ENCODE measurements at places on chromosomes 7 and 10.
A peak's percentile ranks its signal among the peaks of the same experiment; 100 is the strongest.

DNA sequence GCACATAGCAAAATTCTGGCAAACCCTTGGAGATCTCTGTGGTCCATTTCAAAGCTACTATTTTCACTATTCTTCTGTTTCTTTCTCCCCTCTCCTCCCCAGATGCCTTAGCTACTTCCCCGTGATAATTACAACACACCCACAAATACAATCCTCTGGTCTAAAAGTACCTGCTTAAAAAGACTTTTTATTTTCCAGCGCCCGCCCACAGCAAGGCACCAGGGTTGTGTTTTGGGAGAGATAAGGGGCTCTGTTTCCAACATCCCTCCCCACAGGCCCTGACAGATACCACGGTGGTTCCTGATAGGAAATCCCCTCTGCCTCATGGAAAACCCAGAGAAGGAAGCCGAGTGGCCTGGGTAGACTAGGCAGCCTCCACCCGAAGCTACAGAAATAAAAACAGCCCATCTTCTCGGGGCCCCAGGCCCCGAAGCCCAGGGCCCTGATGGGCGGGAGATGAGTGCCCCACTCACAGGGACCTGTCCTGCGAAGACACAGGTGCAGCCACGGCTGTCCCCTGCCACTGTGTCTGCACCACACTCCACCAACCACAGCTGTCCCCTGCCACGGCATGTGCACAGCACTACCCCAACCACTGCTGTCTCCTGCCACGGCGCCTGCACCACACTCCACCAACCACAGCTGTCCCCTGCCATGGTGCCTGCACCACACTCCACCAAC lies 19.7 kb downstream of the CALML5 start:
- DNase-seq = no peak

DNA sequence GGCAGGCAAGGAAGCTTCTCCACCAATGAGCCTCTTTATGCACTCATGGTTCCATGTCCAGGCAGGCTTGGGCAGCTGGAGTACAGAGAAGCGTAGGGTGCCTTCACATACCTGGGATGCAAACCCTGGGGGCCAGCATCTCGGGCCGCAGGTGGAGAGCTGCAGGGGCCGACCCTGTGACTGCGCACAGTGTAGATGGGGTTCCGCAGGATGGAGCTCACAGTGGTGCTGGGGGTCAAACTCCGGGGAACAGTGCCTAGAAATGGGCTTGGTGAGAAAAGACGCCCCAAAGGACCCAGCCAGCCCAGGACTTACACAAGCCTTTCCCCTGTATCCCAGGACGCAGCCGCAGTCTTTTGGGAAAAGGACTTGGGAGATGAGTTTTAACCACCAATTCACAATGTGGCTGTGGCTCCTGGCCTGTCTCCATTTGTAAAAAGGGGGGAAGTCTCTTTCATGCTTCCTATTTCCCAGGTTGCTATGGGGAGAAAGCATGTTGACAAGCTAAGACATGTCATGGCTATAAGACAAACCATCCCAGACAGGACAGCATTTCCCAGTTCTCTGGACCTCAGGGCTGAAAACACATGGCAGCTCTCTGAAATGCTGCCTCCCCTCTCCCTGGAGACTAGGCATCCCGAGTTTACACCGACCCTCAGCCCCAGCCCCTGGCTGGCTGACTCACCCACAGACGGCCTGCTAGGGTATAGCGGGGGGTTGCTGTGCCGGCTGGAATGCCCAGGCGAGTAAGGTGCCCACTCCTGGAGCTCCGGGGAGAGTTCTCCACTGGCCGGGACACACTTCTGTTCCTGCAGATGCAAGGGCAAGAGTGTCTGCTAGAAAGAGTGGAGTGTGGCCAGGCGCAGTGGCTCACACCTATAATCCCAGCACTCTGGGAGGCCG lies 107.1 kb downstream of the DLG5 start:
- no peak for DNase-seq

GRCh38 chr7:149720372-149721083 lies 52.9 kb downstream of the ZNF467 start:
- DNase-seq = no peak

- DNase-seq = peak; percentile 97
Measured at GRCh38 chr10:68988530-68989316, at the start of gene KIFBP. Gene KIFBP, plus strand, starts transcription at chr10:68988803. Its CDS starts 30 bp downstream, at chr10:68988833.

- DNase-seq = peak; percentile 51
Measured at GRCh38 chr7:99120501-99120900, 23.4 kb downstream of the SMURF1 start.

- DNase-seq = no peak
Measured at GRCh38 chr10:2351566-2351965, 614.2 kb upstream of the ADARB2 start.

DNA sequence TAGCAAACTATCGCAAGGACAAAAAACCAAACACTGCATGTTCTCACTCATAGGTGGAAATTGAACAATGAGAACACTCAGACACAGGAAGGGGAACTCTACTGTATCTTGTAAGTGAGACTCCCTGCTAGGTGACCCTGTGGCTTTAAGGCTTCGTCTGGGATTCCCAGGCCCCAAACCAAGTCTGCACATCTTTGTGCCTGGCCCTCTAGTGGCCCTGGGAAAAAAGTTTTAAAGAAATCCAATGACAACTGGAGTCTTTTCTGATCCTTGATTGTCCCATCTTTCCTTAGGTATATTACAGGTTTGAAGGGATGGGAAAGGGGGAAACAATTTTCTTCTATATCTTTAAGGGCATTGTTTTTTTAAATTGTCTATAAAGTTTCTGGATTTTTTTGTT lies 10.6 kb upstream of the LIPM start:
- DNase-seq = peak; percentile 37

DNA sequence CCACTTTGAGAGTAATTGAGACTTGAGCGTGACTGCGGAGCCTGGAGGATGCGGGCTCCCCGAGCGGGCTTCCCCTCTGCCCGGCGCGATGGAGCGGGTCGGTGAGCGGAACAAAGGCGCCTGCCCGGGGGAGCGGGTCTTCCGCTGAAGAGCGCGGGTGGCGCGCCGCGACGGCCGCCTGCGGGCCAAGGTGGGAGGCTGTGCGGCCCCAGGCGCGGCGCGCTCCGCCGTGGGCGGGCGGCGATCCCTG lies at the start of gene GALNT17:
TSS of gene GALNT17 (plus strand) at position 18 of the 250 bp plus-strand sequence.
- peak; percentile 16 for DNase-seq

DNA sequence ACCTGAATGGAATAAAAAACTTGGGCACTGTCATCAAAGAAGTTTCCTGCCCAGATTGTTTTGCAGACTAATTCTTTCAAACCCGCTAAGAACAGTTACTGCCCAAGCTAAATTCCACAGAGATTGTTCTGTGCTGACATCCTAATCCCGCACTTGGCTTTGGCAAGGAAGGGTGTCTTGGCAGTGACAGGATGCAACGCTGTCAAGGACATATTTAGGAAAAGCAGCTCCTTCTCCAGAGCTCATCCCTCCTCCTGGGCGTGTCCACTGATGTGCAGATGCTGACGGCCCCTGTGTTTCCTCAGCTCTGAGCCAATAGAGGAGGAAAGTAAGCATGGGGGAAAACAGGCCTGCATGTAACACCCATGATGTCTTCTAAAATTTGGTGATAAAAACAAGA lies 74.2 kb downstream of the EEPD1 start:
- peak; percentile 93 for DNase-seq

DNA sequence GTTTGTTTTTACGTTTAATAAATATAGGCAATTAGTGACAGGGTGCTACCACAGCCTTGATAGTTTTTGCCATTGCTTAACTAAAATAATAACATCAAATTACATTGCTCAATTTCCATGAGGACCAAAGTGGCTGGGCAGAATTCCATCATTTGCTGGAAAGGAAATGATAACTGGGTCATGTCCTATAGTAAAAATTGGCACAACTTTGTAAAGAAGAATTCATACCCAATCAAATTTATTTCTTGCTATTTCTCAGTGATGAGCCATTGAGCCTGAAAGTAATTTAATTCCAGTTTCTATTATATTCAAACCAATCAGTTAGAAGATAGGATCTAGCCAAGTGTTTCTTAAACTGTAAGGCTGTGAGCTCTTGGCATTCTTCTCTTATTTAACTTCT lies 102.2 kb upstream of the CTTNBP2 start:
- DNase-seq = no peak

- DNase-seq = no peak
Measured at GRCh38 chr7:88357781-88358525, 51.3 kb upstream of the STEAP4 start.

DNA sequence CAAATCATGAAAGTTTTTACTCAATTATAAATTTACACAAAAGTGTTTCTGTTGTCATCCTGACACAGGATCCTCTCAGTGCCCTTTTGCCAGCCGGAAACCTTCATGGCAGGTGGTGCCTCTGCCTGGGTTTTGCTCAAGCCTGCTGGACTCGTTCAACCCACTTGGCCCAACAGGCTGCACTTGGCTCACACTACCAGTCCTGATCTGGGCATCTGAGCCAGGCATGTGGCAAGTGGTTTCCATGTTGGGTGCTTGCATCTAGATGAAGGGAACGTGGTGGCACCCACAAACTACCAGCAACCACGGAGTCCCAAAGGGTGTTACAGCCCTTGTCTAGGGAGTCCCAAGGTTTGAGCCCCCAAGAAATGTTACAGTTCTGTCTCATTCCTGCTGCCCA lies 162.3 kb upstream of the CSTF2T start:
- DNase-seq = no peak

- DNase-seq = no peak
Measured at GRCh38 chr7:73387221-73387828, 46.3 kb upstream of the FZD9 start.

DNA sequence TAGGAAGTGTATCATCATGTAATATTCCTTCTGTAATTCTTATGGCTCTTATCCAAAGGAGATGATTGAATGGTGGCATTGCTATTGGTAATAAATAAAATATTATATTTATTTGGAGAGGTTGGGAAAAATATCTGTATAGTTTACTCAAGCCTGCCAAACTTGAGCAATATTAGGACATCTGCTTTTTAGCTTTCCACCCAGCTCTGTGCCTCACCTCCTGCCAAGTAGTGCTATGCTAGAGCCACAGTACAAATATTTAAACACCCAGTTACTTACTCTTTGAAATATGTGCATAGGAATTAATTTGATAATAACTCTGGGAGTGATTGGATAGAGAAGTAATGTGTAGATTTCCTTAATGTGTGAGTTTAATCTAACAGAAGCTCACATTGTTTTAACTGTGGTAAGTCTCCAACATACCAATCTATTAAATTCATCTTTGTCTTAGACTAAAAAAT lies 129.2 kb downstream of the BBS9 start:
- DNase-seq = peak; percentile 57

DNA sequence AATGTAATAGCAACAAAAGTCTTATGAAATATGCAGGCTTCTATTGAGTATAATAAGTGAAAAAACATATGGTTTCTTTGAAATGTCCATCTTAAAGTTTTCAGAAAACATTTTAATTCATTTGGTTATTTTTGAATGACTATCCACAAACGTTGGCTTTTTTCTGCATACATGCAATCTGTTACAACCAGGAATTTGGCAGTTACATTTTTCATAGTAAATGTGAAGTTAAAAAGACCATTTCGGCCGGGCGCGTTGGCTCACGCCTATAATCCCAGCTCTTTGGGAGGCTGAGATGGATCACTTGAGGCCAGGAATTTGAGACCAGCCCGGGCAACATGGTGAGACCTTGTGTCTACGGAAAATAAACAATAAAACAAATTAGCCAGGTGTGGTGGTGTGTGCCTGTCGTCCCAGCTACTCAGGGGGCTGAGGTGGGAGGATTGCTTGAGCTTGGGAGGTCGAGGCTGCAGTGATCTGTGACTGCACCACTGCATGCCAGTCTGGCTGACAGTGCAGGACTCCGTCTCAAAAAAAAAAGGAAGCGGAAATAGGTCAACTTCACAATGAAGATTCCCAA lies 73.9 kb upstream of the NMT2 start:
- DNase-seq = no peak

DNA sequence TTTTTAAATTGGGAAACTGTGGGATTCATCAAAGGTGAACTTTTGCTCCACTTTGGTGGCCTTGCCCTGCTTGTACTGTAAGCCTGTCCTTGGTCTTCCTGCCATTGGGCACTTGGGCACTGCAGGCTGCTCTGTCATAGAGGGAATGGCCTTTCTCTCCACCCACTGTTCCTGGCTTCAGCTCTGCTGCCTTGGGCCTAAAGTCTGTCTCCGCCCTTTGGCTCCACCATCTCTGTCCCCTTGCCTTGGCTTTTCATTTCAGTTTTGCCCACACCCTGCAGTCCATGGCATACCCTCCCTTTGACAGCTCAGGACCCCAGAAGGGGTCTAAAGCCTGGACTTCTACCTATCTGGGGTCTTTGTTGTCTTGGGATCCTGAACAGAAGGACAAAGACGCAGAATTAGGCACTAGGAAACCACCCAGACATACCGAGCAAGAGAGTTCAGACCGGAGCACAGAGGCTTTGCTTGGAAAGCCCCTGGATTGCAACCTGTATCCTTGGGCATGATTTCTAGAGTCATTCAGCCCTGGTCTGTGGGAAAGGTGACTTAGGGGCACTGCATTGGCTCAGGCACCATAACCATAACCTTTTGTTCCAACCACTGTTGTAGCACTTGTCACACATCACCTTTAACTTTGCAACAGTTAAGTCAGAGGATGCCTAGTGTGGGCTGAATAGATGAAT lies 5.2 kb upstream of the ARHGAP22 start:
- DNase-seq = no peak

DNA sequence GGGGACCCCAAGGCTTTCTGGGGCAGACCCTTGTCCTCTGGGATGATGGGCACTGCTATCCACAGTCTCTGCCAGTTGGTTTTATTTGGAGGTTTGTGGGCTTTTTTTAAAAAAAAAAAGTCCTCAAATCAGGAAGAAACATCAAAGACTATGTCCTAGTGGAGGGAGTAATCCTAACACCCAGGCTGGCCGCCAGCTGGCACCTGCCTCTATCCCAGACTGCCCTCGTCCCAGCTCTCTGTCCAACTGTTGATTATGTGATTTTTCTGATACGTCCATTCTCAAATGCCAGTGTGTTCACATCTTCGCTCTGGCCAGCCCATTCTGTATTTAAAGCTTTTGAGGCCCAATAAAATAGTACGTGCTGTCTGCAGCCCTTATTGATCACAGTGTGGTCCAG lies 61.0 kb upstream of the LRRC4 start:
- DNase-seq = no peak

GRCh38 chr10:71391701-71392100 lies 5.0 kb upstream of the CDH23 start:
- DNase-seq = no peak

DNA sequence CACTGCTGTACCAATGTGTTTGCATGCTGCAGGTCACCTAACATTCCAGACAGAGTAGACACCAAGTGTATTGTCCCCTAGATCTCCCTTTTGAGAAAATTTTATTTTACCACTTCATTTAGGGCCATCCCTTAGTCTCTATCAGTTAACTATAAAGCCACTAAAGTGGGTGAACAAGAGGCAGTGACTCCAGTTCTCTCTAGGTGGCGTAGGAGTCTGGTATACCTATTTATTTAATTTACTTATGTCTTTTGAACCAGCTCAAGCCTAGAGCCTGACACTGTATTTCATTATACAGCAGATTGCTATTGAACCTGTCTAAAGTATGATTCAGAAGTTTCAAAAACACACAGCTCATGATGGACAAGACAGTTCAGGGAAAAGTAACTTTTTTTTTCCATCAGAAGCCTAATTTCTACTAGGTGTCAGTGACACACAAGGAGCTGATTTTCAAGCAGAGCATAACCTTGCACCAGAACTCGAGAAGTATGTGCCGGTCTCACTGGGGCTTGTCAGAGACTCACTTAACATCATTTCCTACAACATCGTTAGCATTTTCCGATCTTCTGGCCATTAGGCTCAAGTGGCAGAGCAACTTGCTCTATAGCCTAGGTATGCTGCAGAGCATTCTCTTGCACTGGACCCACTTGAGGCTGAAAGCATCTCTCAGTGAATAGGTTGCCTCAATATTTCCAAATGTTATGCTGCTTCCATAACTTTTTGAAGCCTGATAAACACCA lies 175.4 kb downstream of the CDC14C start:
- peak; percentile 4 for DNase-seq

- DNase-seq = no peak
Measured at GRCh38 chr10:117781216-117781831, 238.8 kb downstream of the EMX2 start.
